Right ventricle myocardium superior (tissue), 1 donor: ENCODE measurements at places on chromosomes 7 and 10.

DNA sequence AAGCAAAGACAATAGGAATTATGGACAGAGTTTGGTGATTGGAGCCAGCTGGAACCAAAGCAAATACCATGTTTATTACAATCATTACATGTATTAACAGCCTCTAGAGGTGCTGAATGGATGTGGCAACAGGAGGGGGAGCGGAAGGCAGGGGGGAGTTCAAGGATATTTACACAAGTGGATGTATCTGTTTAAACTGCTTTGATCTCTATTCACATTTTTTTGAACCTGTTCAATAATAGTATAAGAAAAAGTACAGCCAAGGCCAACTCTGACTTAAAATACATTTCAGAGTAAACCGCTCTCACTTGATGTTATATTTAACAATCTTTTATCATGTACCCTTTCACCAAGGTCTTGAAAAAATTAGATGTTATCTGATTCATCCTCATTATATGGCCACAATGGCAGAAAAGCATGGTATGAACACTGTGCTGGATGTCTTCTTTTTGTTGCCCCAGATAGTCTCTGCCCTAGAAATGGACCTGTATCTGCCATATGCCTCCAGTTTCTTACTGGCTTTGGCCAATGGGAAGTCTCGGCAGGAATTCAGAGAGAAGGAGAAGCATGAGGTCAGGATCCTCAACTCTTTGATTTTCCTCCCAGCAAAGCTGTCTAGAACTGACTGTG lies 88.2 kb upstream of the FAM133B start:
- no peak for DNase-seq

- no peak for DNase-seq
Observed at GRCh38 chr7:106866298-106867281, 1.5 kb downstream of the PIK3CG start.

DNA sequence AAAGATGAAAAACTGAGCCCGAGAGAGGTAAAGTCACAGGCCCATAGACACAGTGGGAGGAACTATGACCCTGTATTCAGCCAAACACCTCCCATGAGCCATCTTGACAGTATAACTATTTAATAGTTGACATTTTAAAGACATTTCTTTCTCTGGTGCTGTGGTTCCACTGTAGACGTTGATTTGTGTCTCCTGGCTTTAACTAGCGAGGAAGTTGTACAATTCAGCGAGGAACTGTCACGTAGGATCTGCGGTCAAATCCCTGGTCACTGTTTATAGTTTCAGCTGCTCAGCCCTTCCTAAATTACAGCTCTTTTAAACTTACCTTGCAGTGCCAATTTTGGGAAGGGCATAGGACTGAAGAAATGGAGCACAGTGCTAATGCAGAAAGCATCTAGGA lies 7.1 kb upstream of the CELF2 start:
- no peak for DNase-seq

GRCh38 chr10:124736491-124737136 lies 7.6 kb downstream of the FAM53B start:
- peak; percentile 89 for DNase-seq

DNA sequence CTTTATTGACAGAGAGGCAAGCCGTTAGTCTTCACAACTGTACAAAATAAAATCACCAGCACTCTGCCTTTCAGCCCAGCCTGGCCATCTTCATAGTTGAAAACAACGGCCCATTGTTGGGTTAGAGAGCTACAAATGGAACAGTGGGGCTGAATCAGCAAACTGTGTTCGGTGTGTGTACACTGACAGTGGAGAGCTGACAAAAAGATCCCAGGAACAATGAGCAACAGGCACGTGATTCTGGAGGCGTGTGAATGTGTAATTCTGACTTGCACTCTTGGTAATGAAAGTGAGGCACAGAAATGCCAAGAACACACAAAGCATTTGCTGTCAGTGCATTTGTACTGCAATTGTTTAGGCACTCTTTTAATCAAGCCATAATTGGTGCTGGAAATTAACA lies 303.7 kb downstream of the WDR11 start:
- DNase-seq, result no peak

GRCh38 chr10:75525067-75525466 lies 93.6 kb downstream of the LRMDA start:
- no peak for DNase-seq

- no peak for DNase-seq
Observed at GRCh38 chr7:49530481-49530880, 243.0 kb upstream of the VWC2 start.

DNA sequence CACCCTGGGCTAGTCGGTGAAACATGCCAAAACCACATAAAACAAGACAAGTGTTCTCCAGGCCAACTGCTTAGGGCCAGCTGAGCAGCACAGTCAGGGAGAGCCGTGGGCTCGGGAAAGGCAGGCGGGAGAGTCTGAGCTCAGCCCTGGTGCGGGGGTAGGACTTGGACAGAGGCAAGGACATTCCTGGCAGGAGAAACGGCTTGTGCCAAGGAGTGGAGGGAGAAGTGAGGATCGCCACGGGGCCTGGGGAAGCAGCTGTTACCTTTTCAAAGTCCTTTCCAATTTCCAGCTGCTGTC lies 4.2 kb downstream of the ELN start:
- DNase-seq, result peak; percentile 73

GRCh38 chr10:93376372-93377293 lies 105.5 kb downstream of the MYOF start:
- no peak for DNase-seq

DNA sequence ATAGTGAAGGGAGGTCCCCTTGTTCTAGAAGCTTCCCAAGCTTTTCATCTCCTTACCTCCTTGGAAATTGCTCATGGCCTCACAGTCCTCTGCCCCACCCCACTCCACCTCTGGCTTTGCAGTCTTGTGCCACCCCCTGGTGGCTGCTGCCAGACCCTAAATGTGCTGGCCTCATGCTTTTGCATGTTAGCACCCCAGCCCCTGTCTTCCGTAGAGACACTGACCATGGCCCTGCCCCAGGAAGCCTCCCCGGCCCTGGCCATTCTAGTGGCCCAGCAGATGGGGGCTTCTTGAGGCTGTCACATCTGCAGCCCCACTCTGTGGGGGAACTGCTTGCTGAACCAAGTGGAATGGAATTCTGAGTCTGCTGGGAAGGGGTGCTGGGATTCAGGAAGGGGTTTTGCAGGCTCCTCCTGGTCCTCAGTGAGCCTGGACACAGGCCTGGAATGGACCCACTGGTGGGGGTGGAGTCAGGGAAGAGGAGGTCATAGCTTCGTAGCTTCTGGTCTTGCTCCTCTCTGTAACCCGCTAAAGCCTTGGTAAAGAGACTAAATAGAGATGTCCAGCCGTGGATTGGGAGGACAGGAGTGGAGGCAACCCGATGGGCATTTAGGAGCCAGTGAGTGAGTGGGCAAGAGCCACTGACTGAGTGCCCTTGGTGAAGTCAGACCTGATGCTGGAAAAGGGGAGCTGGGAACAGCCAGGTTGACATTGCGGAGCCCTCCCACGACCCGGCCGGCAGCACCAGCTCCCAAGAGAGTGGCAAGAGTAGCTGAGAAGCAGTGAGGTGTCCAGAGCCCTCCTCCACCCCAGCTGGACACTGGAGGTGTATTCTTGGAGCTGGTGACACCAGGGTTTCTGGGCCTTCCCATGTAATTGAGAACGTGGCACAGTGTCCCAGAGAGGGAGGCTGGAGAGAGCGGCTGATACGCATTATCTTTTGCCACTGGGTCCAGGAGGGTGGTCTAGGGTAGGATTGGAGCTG lies 20.9 kb downstream of the RAMP3 start:
- peak; percentile 30 for DNase-seq

DNA sequence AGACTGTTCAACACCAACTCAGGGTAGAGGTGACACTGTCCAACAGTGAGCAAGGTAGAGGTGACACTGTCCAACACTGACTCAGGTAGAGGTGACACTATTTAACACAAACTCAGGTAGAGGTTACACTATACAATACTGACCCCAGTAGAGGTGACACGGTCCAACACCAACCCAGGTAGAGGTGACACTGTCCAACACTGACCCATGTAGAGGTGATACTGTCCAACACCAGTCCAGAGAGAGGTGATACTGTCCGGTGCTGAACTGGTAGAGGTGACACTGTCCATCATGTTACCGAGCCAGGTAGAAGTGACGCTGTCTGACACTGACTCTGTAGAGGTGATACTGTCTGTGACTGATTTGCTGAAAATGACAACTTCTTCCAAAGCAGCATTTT lies 102.4 kb downstream of the GATA3 start:
- DNase-seq, result no peak

DNA sequence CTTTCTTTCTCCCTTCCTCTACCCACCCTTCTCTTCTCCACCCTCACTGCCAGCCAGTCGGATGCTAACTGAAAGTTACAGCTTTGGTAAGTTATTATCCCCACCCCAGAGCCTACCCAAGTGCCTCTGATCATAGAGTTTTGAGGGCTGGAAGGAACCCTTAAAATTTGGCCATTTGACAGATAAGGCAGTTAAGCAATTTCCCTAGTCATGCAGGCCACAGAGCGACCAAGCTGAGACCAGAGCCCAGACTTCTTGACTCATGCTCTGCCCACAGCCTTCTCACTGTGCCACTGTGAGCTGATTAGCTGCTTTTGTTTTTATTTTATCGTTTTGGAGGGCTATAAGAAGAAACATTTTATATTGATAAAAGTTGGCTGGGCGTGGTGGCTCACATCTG lies 17.2 kb downstream of the SAP25 start:
- DNase-seq, result no peak

DNA sequence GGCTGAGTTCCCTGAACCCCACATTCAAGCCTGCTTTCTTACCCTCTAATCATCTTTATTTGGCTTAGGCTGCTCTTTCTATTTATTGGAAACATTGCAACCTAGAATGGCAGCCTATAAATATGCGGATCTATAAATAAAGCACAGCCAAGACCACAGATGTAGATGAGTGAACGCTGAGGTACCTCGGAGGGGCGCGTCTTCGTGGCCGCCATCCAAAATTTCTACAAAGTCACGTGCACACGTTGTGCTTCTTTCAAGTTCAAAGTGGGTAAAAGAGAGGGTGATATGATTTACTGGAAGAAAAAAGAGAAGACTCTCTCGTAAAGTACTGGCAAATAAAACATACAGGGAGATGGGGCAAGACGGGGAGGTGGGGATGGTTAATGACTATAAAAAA lies 132.6 kb upstream of the RSU1 start:
- DNase-seq, result no peak

- DNase-seq, result peak; percentile 51
Observed at GRCh38 chr7:71735961-71736556, 604.1 kb downstream of the GALNT17 start.

- no peak for DNase-seq
Observed at GRCh38 chr7:18835001-18835690, 282.3 kb downstream of the TWIST1 start.

- no peak for DNase-seq
Observed at GRCh38 chr10:89475591-89475998, 59.8 kb downstream of the SLC16A12 start.

- DNase-seq, result no peak
Observed at GRCh38 chr10:1477578-1477977, 259.7 kb downstream of the ADARB2 start.

- DNase-seq, result no peak
Observed at GRCh38 chr10:13892001-13892491, 305.3 kb downstream of the PRPF18 start.

- no peak for DNase-seq
Observed at GRCh38 chr10:6542999-6543430, 37.1 kb downstream of the PRKCQ start.

GRCh38 chr10:68110027-68110426 lies 739 bp downstream of the MYPN start:
- no peak for DNase-seq

DNA sequence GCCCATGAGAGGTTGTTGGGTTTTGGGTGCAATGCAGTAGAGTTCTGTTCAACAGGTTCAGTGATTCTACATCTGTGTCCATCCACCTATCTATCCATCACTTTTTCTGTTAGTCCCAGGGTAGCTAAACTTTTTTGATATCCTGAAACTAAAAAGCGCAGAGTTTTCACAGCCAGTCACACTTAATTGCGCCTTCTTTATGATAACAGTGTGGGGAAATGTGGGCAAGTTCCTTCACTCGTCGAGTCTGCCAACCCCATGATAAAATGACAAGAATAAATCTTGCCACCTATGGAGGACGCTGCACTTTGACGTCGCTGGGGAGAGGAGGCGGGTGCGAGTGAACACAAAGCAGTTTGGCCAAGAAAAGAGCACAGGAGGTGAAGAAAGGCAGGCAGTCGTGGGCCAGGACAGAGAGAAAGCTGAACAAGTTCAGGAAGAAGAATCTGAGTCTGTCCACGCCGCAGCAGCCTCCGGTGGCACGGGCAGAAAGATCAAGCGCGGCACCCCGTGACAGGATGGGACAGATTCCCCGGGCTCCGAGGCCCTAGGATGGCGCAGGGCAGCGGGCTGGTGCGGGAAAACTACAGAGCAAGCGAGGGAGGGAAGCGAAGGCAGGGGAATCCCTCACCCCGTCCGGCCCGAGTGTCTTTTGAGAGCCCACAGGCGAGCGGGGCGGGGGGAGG lies 9.2 kb downstream of the SP8 start:
- DNase-seq, result no peak

GRCh38 chr10:130930821-130931220 lies 380.7 kb downstream of the TCERG1L start:
- DNase-seq, result no peak

DNA sequence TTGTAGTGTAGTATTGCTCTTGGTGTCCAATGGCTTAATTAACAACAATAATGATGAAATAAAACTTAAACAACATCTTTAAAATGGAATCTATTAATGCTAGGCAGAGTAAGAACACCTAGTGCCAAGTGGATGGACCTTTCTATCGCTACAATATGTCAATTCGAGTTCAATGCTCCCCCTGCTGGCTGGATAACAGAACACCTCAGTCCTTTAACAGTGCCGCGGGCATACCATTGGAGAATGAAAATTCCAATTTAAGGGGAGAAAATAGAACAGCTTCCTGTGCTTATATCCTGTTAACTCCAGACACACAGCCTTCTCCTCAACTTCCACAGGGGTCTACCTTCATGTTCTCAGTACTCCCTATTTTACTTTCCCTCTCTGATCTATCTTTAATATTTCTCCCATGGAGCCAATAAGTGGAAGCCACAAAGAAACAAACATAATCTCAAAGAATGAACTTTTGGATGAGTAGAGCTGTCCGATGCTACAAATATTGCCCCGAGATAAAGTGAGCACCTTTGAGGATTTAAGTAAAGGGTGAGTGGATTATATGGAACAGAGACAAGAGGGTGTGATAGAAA lies 41.4 kb downstream of the COL1A2 start:
- peak; percentile 50 for DNase-seq

DNA sequence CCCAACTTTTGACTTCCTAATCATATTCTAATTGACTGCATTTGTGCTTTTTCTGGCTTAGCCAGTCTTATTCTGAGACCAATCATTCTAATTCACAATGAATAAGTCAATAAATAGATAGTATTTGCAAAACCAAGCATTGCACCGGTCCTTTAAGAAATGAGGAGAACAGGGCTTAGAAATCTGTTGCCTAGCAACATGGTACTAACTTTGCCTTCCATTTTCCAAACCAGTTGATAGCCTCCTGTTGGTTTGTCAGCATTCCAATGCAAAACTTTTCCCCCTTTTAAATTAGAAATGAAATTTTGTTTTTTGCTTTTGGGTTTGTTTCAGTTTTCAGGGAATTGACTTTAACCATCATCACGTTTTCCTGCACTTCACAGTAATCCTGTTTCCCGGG lies 603.5 kb upstream of the NRP1 start:
- no peak for DNase-seq
